ENCODE measurements at places on chromosomes 4 and X.
A peak's percentile ranks its signal among the peaks of the same experiment; 100 is the strongest.

DNA sequence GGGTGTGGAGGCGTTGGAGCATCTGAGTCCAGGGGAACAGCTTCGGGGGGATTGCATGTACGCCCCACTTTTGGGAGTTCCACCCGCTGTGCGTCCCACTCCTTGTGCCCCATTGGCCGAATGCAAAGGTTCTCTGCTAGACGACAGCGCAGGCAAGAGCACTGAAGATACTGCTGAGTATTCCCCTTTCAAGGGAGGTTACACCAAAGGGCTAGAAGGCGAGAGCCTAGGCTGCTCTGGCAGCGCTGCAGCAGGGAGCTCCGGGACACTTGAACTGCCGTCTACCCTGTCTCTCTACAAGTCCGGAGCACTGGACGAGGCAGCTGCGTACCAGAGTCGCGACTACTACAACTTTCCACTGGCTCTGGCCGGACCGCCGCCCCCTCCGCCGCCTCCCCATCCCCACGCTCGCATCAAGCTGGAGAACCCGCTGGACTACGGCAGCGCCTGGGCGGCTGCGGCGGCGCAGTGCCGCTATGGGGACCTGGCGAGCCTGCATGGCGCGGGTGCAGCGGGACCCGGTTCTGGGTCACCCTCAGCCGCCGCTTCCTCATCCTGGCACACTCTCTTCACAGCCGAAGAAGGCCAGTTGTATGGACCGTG, 2.2 kb downstream of the AR start:
- DNase-seq, result no peak

GRCh38 chr4:139958739-139959098, 195.3 kb downstream of the MAML3 start:
- no peak for DNase-seq

GRCh38 chr4:143360838-143361625, 24.4 kb downstream of the GAB1 start:
- no peak for DNase-seq

GRCh38 chrX:63394872-63395271, 43.7 kb upstream of the SPIN4 start:
- no peak for DNase-seq

GRCh38 chr4:26124753-26125321, 196.0 kb upstream of the RBPJ start:
- DNase-seq, result no peak

DNA sequence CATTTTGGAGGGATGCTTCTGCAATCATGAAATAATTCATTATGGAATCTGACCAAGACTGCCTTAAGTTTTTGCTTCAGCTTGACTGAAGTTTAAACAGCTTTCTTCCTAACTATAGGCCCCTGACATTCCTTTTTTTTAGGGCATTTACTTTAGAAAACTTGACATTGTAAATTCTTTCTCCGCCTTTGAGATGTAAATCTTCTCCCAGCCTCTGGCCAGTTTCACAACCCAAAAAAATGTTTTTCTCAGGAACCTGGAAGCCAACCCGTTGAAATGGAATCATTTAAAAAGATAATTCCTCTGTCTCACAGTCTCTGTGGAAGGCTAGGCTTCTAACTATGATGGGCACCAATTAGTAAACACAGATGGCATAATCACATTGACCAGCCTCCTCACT, 710.4 kb upstream of the PABPC4L start:
- DNase-seq, result no peak

DNA sequence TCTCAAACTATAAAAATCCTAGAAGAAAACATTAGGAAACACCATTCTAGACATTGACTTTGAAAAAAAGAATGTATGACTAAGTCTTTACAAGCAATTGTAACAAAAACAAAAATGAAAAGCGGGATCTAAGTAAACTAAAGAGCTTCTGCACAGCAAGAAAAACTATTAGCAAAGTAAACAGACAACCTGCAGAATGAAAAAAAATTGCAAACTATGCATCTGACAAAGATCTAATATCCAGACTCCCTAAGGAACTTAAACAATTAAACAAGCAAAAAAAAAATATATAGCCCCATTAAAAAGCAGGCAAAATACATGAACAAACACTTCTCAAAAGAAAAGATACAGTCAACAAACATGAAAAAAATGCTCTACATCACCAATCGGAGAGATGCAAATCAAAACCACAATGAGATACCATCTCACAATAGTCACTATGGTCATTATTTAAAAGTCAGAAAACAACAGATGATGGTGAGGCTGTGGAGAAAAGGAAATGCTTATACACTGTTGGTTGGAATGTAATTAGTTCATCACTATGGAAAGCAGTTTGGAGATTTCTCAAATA, 168.1 kb downstream of the EPHA5 start:
- peak; percentile 35 for DNase-seq

GRCh38 chr4:147071209-147071740, 125.6 kb upstream of the TTC29 start:
- no peak for DNase-seq

DNA sequence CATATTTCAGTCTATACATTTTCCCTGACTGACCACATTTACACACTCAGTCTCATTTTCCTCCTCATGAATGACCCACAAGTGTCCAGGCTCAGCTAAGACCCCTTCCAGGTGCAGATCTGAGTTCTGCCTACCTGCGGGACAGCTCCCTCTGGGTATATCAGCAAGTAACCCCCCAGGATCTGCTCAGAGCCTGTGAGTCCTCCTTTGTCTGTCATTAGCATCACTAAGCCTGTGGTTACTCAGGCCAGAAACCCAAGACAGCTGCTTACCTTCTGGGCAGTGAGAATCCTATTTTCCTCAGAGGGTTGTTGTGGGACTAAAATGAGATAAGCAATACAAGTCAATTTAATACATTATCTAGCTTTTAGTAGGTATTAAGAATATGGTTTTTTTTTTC, 487.6 kb upstream of the BOD1L1 start:
- DNase-seq, result no peak

GRCh38 chrX:119948381-119948780, 4.8 kb upstream of the NKAP start:
- DNase-seq, result no peak

DNA sequence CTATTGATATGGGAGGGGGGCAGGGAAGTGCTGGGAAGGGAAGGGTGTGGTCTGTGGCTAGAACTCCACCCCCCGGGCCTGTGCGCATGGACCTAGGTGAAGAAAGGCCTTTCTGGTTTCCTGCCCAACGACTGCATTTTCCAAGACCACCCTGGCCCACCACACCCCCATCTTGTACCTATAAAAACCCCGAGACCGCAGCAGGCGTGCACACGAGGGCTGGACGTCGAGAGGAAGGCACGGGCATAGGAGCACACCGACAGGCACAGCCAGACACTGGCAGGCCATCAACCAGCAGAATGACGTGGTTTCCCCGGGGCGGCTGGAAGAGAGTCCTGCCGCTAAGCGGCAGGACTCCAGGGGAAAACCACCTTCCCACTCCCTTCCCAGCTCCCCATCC, 981.1 kb downstream of the PCDH7 start:
- no peak for DNase-seq

GRCh38 chr4:70818173-70818855, 21.4 kb downstream of the GRSF1 start:
- no peak for DNase-seq

DNA sequence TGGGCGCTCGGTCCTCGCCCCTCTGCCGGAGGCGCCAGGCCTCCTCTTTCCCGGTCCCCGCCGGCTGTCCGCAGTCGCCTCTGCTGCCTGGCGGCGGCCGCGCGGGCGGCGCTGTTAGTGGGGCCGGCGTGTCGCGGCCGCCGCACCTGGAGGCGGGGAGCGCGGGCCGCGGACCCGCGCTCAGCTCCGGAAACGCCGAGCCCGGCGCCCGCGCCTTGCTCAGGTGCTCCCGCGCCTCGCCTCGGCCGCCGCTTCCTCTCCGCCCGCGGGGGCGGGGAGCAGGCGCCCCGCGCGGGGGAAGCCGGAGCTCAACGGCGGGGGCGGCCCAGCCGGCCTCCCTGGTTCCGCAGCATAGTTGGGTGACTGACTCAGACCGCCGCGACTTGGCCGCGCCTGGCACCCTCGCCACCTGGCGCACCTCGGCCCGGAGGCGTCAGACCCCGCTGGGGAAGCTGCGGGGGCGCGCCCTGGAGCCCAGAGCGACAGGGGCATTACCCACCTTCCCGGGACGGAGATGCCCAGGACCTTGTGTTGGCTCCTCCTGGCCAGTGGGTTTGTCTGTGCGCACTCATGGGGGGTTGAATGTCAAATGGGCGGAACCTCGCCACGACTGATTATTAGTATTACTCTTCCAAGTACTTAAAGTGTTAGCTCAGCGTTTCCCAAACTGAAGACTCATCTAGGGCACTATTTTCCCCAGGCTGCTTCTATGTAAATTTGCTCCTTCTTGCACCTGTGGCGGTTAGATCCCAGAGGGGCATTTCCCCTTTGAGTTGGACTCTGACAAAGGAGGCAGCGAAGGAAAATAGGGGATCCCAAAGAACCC, at the start of gene ARAP2:
ARAP2 (minus strand) TSS at position 258 of the 826 bp plus-strand sequence. CDS start 15,028 bp downstream, outside the sequence.
- peak; percentile 94 for DNase-seq

- no peak for DNase-seq
Measured at GRCh38 chr4:120198411-120198810, 131.8 kb upstream of the MAD2L1 start.

GRCh38 chr4:37873386-37873785, 17.5 kb upstream of the TBC1D1 start:
- DNase-seq, result peak; percentile 61

- DNase-seq, result no peak
Measured at GRCh38 chrX:150226223-150226965, 136.7 kb upstream of the MAMLD1 start.

GRCh38 chr4:184384810-184385557, 89.4 kb downstream of the IRF2 start:
- DNase-seq, result no peak

DNA sequence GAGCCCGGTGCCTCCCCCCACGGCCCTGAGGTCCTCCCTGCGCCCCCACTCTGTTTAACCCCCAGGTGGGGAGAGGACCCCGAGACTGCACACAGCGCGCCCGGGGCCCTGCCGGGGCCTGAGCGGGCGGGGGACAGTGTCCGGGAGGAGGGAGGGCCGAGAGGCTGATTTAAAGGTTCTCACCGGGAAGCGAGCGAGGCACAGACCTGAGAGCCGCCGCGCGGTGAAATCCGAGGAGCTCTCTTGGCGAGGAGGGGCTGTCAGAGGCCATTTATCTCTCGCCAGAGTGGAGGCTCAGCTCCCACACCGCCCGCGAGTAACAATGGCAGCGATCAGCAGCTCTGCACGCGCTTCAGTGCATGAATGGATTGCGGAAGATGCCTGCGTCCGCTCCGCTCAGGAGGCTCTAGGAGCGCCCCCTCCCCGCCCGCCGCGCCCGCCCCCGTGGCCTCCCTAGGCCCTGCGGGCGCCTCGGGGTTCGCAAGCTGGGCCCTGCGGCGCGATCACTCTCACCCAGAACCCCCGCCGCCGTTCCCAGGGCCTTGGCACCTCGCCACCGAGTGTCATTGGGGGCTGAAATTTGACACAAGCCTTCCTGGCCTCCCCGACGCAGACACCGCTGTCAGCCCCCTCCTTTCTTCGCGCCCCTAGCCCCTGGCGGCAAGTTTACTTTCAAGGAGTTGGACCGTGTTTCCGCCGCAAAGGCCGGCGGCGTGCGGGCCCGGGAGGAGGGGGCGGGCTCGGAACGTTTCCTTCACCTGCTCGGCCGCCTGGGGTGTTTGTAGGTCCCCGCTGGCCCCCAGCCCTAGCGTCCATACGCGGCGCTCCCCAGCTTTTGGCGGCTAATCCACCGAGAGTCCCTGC, 48.7 kb upstream of the BCOR start:
- DNase-seq, result no peak

DNA sequence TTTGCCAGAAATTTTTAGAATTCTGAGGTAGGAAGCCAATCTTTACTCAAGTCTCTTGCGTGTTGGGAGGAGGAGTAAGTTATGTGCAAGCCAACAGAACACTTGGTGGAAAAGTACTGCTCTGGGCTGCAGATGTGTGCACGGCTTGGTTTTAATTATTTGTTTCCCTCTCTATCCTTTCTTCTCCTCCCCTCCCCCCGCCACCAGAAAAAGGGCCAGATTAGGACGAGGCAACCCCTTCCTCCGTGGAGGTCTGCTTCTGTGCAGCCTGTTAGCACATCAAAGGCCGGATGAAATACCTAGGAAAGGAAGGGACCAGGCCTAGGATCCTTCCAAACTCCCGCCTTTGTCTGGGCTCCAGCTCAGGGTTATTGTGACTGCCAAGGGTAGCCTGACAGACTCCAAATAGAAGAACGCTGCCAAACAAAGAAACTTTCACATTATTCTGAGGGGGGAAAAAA, 1.0 kb upstream of the PGRMC1 start:
- DNase-seq, result no peak

DNA sequence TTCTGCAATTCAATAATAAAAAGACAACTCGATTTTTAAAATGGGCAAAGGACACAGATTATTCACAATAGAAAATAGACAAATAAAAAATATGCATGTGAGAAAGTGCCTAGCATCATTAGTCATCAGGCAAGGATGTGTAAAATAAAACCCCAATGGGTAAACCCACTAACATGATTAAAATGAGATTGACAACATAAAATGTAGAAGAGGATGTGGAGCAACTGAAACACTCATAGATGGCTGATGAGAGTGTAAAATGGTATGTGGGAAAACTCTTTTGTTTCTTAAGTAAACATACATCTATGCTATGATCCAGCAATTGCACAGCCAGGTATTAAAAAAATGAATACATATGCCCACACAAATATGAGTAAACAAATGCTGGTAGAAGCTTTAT, 177.6 kb downstream of the IQCM start:
- DNase-seq, result peak; percentile 82

DNA sequence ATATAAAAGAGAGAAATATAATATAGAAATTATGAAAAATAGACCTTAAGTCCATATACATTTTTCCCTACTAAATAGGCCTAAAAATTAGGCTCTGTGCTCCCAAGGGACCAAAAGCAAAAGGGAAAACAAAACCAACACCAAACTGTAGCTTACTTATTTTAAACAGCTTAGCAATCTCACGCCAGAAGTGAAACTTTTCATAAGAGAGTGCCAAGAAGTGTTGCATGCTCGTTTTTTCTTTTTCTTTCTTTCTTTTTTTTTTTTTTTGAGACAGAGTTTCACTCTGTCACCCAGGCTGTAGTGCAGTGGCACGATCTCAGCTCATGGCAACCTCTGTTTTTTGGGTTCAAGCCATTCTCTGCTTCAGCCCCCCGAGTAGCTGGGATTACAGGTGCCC, 250.4 kb downstream of the TMA16 start:
- no peak for DNase-seq

- DNase-seq, result peak; percentile 25
Measured at GRCh38 chr4:146545102-146545501, 23.4 kb upstream of the SLC10A7 start.

GRCh38 chrX:71619193-71619592, 882 bp upstream of the CXCR3 start:
- DNase-seq, result no peak

DNA sequence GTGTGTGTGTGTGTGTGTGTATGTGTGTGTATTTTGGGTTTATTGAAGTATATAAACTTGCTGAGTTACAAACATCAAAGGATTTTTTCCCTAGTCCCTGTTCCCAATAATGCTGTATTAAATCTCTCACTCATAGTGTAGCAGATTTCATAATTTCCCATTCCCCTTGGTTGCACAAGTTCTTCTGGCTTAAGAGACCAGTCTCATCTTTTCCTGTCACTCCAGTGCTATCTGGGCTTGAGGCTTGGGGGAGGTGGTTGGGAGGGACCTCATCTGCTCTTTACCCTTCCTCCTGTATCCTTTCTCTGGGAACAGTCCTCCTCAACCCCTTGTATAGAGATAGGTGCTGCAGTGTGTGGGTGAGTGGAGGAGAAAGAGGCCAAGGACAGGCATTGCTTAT, 285.4 kb upstream of the BOD1L1 start:
- peak; percentile 61 for DNase-seq
